ENCODE measurements at places on chromosomes 12 and 14.
A peak's percentile ranks its signal among the peaks of the same experiment; 100 is the strongest.

DNA sequence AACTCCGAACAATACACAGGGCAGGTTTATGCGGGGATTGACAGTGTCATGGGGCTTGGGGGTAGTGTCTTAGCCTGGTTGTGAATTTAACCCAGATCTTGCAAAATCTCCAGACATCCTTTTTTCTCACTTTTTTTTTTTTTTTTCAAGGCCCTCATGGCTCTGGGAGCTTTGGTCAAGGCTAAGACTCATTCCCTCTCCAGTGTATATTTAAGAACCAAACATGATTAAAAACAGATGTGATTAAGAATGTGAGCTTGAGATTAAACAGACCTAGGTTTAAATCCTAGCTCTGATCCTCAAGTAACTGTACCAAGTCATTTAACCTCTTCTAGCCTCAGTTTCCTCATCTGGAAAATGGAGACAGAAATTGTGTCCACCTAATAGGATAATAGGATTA lies 151.7 kb upstream of the FUT8 start:
- no peak for DNase-seq

- no peak for DNase-seq
Observed at GRCh38 chr12:122989225-122989839, 8.9 kb downstream of the ARL6IP4 start.

DNA sequence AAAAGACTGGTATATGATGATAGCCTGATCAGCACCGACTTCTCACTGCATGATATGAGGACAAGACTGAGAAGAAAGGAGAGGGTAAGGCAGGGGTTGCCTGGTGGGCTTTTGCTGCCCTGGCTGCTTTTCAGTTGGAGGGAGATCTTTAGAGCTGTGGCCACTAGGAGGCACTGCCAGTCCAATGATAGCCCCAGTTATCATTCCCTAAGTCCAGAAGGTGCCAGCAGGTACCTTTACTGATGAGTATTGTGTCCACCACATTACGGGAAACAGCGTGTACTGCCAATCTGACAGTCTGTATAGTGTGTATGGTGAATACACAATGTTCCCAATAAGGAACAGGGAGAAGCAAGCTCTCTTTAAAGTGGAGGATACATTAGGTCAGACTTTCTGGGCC lies 55.8 kb upstream of the CCDC175 start:
- DNase-seq: no peak

DNA sequence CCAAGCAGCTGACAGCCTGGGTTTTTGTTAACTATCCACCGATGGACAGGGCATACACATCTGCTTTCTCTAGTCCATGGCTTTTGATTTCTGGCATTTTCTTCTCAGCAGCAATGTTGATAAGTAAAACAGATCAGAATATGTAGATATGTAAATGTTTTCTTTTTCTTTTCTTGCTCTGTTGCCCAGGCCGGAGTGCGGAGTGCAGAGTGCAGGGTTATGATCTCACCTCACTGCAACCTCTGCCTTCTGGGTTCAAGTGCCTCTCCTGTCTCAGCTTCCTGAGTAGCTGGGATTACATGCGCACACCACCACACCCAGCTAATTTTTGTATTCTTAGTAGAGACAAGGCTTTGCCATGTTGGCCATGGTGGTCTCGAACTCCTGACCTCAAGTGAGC lies 27.9 kb downstream of the CLEC9A start:
- no peak for DNase-seq

DNA sequence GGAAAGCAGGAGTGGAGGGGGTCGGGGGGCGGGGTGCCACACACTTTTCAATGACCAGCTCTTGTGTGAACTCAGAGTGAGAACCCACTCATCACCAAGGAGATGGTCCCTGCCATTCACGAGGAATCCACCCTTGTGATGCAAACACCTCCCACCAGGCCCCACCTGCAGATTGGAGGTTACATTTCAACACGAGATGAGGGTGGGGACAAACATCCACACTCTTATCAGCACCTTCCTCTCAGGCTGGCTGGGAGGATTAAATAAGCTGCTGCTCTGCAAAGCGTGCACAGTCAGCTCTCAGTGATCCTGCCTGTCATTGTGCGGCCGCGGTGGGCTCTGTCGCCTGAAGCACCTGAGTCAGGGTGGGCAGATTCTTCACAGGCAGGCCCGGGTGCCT lies 39.7 kb downstream of the AACS start:
- DNase-seq: no peak

- no peak for DNase-seq
Observed at GRCh38 chr12:104538891-104539462, 82.2 kb downstream of the CHST11 start.

- DNase-seq: no peak
Observed at GRCh38 chr12:50018154-50018553, 7.1 kb downstream of the RACGAP1 start.

DNA sequence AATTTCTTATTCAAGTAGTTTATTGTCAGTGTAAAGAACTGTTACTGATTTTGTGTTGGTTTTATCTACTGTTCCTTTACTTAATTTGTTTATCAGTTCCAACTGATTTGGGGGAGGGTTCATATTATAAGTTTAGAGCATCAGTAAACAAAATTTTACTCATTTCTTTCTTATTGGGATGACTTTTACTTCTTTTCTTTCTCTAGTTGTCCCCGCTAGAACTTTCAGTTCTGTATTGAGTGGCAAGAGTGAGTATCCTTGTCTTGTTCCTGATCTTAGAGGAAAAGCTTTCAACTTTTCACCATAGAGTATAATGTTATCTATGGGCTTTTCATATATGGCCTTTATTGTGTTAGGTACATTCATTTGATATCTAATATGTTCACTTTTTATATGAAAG lies 584.1 kb downstream of the LRFN5 start:
- DNase-seq: no peak

- DNase-seq: no peak
Observed at GRCh38 chr12:121799842-121800693, 3.7 kb upstream of the SETD1B start.

- peak; percentile 30 for DNase-seq
Observed at GRCh38 chr14:61525293-61526011, 169.9 kb upstream of the HIF1A start.

GRCh38 chr12:93857279-93857938 lies 180.2 kb downstream of the CRADD start:
- DNase-seq: no peak

GRCh38 chr14:100739306-100739705 lies 12.6 kb downstream of the DLK1 start:
- DNase-seq: no peak

GRCh38 chr12:106801167-106801708 lies 26.8 kb downstream of the RIC8B start:
- DNase-seq: no peak

- DNase-seq: no peak
Observed at GRCh38 chr12:46494424-46494823, 121.9 kb upstream of the SLC38A2 start.

DNA sequence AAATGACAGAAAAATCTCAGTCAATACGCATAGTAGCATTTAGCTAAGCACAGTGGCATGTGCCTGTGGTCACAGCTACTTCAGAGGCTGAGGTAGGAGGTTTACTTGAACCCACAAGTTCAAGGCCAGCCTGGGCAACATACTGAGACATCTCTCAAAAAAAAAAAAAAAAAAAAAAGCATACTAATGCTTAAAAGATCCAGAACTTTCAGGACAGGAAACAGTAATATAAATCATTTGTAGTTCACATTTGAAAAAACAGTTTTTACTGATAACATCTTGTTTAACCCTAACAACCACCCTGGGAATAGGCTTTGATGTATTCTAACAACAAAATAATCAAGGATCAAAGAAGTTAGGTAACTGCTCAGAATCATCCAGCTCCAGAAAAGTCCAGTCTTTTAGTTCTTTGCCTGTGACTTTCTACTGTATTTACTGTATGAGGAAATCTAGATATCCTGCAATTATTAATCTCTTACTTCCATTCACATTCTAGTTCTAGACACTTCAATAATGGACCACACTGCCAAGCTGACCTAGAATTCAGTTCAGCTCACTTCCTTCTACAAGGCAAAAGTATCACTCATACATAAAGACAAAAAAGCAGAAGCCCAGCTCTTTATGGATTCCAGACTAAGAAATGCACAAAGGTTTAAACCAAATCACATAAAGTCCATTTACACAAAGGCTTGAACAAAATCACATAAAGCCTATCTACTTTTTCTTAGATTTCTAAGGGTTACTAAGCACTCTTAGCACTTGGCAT lies 28.5 kb downstream of the PAWR start:
- DNase-seq: no peak

DNA sequence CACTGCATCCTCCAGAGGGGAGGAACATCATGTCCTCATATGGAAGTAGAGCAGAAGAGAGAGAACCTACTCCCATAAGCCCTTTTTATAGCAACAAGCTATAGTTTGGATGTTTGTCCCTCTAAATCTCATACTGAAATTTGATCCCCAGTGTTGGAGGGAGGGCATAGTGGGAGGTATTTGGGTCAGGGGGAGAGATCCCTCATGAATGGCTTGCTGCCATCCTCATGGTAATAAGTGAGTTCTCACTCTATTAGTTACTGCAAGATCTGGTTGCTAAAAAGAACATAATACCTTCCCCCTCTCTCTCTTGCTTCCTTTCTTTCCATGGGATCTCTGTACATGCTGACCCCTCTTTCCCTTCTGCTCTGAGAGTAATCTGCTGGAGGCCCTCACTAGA lies 93.9 kb downstream of the RPAP3 start:
- no peak for DNase-seq

GRCh38 chr14:103856607-103857006 lies 9.2 kb upstream of the PPP1R13B start:
- no peak for DNase-seq

GRCh38 chr14:87391066-87391465 lies 601.9 kb downstream of the GALC start:
- DNase-seq: no peak

DNA sequence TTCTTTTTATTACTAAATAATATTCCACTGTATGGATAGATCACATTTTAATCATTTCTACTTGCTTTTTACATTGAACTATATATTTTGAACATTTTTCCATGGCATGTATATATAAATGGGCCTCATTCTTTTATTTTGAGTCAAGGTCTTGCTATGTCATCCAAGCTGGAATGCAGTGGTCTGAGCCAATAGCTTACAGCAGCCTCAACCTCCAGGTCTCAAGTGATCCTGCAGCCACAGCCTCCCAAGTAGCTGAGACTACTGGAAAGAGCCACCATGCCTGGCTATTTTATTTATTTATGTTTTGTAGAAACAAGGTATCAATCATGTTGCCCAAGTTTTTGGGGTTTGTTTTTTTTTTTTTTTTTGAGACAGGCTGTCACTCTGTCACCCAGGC lies 7.6 kb downstream of the FCF1 start:
- DNase-seq: no peak

GRCh38 chr14:97106609-97107008 lies 309.4 kb downstream of the VRK1 start:
- DNase-seq: no peak

- DNase-seq: peak; percentile 81
Observed at GRCh38 chr12:52032804-52033445, 18.3 kb upstream of the NR4A1 start.

- DNase-seq: no peak
Observed at GRCh38 chr14:99322731-99323599, 51.0 kb upstream of the BCL11B start.

- DNase-seq: no peak
Observed at GRCh38 chr12:33994857-33995808, 27.2 kb upstream of the ALG10 start.

DNA sequence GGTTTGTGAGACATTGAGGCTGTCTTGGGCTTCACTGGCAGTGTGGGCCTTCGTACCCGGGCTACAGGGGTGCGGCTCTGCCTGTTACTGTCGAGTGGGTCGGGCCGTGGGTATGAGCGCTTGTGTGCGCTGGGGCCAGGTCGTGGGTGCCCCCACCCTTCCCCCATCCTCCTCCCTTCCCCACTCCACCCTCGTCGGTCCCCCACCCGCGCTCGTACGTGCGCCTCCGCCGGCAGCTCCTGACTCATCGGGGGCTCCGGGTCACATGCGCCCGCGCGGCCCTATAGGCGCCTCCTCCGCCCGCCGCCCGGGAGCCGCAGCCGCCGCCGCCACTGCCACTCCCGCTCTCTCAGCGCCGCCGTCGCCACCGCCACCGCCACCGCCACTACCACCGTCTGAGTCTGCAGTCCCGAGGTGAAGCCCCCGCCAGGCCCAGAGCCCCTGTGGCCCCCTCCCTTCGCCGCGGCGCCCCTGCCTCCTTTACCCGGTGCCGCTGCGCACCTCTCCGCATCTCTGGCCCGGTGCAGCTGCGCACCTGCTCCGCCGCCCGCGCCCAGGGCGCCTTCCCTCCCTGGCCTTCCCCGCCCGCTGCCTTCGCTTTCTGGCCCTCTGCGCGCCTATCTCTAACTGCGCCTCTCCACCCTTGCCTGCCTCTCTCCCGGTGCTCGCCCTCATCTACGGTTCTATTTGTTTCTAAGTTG lies at the start of gene ENO2:
Gene ENO2, plus strand, starts transcription at position 335 of the 701 bp plus-strand sequence. CDS start 1,253 bp downstream, outside the sequence.
- DNase-seq: peak; percentile 62

DNA sequence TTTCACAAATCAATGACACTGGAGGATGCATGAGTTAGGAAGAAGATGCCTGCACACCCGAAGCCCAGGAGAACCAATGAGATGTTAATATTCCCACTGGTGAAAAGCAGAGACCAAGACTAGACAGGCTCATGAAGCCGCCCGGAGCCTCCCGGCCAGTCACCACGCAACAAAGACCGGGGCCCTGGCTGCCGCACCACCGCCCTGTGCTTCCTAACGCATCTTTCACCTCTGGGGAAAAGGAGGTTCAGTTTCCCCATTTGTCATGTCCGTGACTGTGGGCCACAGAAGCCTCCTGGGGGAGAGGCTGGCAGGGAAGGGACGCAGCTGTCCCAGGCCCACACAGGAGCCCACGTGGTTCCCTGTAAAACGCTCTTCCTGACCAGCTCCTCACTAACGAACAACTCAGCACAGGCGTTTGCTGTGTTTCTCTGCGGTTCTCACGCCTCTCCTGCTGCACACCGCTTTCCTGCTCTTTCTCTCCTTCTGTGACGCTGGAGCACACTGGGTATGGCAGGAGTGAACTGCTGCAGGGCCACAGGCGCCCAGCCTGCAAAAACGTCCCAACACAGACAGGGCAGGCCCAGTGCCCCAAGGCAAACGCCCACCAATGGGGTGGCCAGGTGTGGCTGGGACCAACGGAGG lies 10.8 kb downstream of the RIMBP2 start:
- no peak for DNase-seq

DNA sequence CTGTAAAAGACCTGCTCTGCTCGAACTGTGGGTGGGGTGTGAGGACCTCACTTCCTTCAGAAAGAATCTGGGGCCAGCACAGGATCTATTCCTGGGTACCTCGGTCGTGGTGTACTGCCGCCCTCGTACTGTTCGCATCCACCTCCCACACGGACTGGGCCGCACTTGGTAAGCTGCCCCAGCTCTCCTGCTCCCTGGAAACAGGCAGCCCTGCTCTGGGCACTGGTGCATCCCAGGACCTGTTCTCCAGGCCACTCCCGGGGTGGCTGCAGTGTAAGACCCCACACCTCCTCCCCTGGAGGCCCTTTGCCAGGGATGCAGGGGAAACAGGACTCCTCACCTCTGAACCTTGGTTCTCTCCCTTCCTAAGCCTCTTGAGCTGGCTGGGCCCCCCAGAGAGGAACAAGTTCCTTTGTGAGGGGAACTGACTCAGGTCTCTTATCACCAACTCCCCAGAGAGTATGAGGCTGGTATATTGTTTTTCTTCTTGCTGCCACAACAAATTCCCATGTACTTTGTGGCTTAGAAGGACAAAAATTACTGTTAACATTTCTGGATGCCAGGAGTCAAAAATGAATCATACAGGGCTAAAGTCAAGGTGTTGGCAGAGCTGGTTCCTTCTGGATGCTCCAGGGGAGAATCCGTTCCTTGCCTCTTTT lies 276.5 kb downstream of the NUAK1 start:
- DNase-seq: no peak
